AML-193 (cell line): ENCODE measurements at places on chromosomes 4 and X.

DNA sequence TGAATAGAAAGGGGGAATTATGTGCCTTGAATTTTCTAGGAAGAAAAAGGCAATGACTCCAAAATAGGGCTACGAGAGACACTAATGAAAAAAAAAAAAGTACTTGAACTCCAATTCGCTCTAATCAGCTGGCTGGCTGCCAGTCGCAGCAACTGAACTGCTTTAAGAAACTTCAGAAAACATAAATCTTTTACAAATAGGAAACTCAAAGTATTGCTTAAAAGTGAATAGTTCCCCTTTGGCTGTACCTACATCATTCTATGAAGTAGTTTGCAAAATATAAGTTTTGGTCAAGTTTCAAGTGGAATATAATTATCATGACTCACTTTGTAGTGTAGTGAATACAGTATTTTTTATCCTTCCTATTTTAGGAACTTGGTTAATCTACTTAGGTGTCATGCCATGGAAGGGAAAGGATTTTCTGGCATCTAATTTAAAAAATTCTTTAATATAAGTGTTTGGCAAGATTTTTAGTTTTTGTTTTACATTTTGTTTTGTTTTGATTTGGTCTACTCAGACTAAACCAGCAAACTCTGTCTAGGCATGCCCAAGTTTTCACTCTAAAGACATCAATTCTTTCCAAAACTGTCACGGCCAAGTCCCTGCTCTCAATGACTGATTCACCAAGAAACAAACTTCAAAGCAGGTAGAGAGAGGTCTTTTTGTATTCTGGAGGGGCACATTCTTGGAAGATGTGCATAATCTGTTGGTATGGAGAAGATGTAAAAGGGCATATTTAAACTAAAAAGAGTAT is 382.4 kb upstream of the GALNT7 start:
- DNase-seq, result no peak

GRCh38 chrX:48649102-48649501 is 34.5 kb upstream of the WAS start:
- DNase-seq, result no peak

- DNase-seq, result no peak
Observed at GRCh38 chr4:7823416-7823824, 116.2 kb downstream of the AFAP1 start.

DNA sequence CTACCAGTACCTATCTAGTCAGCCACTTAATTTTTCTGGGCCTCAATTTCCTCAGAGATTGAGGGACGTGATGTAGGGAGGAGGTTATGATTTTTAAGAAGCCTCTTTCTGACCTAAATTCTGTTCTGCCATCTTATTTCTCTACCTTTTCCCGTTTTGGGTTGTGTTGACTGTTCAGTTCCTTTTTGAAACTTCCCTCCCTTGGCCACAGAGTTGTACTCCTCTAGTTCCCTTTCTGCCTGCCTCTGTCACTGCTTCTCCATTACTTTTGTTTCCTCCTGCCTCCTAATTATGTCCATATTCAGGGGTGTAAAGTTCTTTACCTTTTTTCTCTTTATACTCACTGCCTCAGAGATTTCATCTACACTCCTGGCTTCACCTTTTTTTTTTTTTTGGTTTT is 25.4 kb downstream of the CLCN5 start:
- DNase-seq, result peak; percentile 1

- DNase-seq, result no peak
Observed at GRCh38 chr4:152684007-152684406, 4.2 kb upstream of the TMEM154 start.

- no peak for DNase-seq
Observed at GRCh38 chrX:39805022-39805421, 292.7 kb downstream of the BCOR start.

DNA sequence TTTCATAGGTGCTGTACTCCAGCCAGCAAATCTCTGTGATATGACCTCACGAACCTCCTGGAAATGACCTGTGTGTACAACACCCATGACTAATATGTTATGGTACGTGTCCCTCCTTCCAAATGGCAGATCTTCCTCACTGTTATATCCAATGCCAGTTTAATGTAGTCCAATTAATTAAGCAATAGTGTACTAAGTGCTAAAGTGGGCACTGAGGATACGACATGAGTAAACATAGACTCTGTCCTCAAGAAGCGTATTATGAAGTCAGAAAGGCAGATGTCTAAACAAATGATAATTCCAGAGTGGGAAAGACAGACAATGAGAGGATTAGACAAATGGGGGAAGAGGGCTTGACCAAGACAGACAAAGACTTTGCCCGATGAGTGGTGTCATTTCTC is 33.9 kb downstream of the GPRIN3 start:
- DNase-seq, result no peak

- DNase-seq, result no peak
Observed at GRCh38 chr4:165588534-165589315, 209.9 kb downstream of the CPE start.

- no peak for DNase-seq
Observed at GRCh38 chr4:175871774-175872405, 59.8 kb upstream of the GPM6A start.

DNA sequence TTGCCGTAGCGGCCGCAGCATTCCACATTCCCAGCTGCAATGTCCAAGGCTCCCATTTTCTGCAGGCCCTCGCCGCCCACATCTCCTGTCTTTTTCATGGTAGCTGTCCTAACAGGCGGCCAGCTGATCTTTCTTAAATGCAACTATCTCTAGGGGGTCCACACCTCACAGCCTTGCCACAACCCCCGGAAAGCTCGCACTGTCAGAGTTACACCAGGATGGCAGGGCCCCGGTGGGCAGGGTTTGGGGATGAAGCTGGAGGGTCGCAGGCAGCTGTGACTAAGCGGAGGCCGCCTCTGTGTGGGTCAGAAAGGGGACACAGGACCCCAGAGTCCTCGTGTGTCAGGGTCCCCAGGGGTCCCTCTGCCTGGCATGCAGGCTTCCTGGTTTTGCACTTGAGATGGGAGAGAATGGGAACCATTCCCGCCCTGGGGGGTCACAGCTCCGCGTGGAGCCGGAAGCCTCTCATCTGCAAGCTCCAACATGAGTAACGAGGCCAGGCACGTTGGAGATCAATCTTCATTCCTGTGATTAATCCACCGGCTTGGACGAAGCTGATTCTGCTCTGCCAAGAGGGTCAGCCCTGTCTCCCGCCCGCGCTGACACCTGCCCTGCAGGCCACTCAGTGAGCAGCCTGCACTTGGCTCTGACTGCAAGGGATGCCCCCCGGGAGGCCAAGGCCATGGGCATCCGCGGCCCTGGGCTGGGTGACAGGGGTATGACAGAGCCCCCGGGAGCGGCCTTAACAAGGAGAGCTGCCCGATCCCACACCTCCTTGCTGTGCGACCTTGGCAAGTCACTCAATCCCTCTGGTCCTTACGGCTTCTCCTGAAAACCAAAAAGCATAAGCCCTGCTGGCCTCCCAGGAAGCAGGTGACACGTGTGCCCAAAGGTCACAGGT is 97.9 kb downstream of the ADRA2C start:
- no peak for DNase-seq

DNA sequence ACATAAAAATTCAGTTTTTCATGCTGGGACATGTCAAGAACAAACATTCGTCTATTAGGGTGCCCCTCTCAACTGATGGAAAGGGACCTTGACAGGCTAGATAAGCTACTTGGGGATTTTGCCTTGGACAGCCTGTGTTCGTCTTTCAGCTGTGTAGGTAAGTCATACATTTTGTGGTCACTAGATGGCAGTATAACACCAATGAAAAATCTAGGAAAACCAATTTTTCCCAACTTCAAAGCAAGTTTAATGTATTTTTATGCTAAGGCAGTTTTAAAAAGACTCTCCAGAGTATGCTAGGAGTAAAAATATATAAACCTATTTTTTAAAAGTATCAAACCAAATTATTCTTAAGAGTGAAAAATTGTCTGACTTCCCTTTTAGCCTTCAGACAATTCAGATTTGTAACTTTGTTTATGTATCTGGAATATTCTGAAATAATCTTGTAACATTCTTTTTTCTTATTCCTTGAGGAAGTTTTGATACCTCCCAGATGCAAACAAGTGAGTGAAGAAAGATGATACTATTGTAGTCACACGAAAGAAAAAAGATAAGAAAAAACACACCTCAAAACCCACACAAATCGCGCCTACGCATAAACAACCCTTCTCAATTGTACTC is 158.3 kb downstream of the CPE start:
- DNase-seq, result peak; percentile 40

GRCh38 chr4:172881645-172882044 is 287.0 kb upstream of the GALNT7 start:
- no peak for DNase-seq

DNA sequence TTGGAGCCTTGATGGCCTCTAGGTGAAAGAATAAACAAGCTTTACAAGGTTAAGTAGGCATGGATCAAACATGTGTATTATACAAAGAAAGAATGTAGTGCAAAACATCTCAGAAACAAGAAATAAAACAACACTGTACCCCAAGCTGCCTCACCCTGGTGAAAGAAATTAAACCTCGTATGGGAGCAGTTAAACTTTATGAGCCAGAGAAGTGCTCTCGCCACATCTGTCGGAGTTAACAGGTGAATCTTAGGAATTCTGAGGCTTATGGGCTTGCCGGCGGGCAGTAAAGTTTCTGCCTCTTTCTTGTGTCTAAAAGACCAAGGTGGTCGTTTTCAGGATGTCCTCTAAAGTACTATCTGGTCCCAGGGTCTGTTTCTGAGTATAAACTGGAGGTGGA is 34.0 kb upstream of the ARSH start:
- DNase-seq, result no peak

GRCh38 chrX:10618961-10619360 is 1.4 kb downstream of the MID1 start:
- no peak for DNase-seq

GRCh38 chr4:152620915-152621314 is 58.9 kb downstream of the TMEM154 start:
- no peak for DNase-seq

DNA sequence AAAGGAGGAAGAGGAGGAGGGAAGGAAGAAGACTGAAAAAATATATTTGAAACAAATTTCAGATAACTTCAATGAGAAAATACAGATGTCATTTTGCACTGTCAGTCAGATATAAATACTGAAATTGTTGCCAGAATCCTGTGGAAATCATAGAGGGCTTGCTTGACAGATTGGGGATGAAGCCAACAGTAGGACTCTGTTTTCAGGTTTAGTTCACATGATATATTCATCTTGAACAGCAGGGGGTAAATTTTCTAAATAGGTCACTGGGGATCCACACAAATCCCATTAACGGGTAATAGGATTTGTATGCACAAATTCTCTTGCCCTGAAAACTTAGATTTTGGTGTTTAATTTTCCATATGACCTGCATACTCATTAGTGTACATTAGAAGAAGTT is 103.3 kb upstream of the PCDH18 start:
- no peak for DNase-seq

DNA sequence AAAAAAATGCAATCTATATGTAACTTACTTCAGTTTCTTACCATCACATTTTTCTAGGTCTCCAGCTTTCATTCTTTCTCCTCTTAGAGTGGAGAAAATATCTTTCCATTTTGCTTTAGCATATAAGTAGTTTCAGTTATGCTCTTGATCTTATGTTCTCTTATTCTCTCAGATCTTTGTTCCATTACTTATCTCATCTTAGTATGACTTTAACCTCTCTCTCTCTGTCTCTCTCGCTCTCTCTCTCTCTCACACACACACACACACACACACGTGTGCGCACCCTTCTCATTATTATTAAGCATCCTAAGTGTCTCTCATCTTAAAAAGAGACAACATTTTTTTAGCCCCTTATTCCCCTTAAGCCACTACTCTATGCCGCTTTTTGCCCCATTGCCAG is 92.8 kb downstream of the FAAH2 start:
- DNase-seq, result no peak

GRCh38 chrX:131235768-131236545 is 53.1 kb downstream of the IGSF1 start:
- no peak for DNase-seq

DNA sequence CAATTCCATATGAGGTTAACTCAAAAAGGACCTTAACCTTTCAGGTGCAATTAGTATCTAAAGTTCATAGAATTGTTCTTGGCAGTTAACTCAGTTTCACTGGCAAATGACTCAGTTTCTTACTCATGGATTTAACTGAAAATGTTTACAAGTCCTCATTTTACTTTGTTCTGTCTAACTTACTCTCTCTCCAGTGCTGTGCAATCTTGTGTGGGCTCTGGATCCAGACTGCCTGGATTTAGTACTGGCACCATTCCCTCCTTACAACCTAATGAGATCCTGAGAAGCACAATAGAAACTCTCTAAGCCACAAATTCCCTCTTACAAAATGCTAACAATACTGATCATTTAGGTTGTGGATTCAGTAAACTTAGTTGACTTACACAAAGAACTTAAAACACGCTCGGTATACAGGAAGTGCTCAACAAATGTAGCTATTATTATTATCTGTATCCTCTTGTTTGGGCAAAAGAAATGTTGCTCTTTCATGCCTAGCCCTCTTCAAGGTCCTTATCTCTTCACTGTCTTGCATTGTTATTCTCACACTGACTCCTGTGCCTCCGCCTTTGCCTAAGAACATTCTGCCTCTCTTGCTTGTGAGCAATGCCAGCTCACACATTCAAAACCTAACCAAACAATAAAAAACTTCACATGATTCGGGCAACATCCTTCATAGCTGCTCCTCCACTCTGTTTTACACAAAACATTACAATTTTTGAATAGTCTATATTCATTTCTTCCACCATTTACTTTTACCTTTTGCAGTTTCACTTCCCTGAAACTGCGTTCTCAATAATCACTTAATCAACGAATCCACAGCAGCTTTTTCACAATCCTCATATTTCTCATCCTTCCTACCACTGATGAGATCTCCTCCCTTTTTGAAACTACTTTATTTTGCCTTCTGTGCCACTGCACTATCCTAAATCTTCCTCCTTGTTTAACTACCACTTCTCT is 91.8 kb downstream of the PDE5A start:
- no peak for DNase-seq

- no peak for DNase-seq
Observed at GRCh38 chrX:130772776-130773143, 130.2 kb downstream of the ENOX2 start.

DNA sequence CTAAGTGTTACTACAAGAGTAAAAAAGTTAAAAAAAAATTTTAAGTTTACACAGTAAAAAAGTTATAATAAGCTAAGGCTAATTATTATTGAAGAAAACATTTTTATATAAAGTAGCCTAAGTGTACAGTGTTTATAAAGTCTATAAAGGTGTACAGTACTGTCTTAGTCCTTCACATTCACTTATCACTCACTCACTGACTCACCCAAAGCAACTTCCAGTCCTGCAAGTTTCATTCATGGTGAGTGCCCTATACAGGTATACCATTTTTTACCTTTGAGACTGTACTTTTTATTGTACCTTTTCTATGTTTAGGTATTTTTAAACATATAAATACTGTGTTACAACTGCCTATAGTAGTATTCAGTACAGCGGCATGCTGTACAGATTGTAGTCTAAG is 74.2 kb downstream of the TMEM165 start:
- no peak for DNase-seq

GRCh38 chr4:102399021-102399420 is 53.7 kb upstream of the SLC39A8 start:
- peak; percentile 50 for DNase-seq

DNA sequence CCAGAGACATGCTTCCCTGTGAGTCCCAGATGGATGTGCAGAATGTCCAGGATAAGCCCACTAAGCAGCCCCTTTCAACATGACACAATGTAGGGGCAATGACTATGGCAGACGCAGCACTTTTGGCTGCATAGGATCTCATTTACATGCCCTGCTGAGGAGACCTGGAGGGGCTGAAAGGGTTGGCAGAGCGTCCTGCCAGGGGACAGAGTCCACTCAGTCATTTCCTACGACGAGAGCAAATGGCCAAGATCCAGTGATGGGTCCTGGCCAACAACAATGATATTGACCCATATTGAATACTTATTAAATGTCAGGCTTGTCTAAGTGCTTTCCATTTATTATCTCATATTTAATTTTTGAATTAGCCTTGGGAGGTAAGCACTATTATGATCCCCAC is 41.4 kb downstream of the LGI2 start:
- no peak for DNase-seq
